Brain (organoid and tissue), 16 donors: ENCODE measurements at places on chromosomes 2 and 18.

DNA sequence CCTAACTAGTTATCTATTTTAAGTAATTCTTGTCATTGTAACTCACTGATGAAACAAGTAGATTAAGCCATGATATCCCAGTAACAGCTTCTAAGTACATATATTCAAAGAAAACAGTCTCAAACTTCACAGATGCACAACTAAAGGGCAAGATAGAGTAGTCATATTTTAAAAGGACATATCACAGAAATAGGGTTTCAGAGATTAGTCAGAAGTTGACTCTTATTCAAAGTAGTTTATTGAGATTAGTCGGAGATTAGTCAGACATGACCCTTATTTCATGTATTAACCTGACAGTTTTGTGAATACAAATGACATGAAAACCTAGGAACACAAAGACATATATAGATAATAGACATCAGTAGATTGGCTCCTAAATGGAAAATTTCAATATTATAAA lies 15.9 kb upstream of the CHAC2 start:
- no peak for DNase-seq

- no peak for DNase-seq
Observed at GRCh38 chr2:58364098-58364497, 123.0 kb upstream of the FANCL start.

DNA sequence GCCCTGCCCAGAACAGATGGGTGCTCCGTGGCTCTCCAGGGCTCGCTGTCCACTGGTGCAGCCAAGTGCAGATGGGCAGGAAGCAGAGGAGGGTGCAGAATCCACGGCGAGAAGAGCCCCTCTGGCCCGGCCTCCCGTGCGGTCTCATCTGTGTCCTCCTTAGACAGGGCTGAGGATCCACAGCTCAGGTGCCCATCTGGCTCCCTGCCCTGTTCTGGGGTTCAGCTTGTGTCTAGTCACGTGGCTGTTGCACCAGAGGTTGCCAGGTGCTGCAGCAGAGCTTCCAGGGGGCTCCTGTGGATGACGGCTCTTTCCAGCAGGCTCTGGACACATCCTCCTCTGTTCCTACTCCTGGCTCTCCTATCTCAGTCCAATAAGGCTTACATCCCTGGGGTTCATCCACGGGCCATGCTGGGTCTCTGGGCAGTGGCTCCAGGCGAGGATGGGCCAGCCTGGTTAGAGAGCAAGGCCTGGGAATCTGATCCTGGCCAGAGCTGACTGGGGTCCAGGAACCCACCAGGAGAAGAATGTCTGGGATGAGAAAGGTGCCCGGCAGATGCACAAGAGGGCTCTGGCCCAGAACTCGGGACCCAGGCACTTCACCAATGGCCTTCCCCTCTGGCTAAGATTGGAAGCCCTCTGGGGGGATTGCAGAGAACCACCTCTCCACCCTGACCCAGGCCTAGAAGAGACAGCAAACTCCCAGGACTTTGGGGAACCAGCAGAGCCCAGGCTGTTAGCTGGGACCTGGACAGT lies 116.3 kb upstream of the ID2 start:
- no peak for DNase-seq

DNA sequence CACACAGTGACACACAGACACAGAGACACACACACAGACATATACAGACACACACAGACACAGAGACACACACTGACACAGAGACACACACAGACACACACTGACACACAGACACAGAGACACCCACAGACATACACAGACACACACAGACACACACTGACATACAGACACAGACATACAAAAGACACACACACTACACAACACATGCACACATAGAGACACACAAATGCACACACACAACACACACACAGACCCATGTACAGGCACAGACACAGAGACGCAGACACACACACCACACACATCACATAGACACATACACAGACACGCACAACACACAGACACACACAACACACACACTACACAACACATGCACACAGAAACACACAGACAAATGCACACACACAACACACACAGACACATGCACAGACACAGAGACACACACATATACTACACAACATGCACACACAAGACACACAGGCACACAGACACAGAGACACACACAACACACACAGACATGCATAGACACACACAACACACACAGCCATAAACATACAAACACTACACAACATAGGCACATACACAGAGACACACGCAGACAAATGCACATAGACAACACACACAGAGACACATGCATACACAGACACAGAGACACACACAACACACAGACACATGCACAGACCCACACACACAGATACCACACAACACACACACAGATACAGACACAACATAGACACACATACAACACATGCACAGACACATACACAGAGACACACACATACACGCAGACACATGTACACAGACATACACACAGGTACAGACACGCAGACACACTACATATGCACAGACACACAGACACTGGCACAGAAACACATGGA lies 120.5 kb downstream of the BCL2 start:
- DNase-seq, result no peak

- DNase-seq, result no peak
Observed at GRCh38 chr2:118294063-118294462, 205.8 kb downstream of the INSIG2 start.
